ENCODE measurements at places on chromosomes 1 and 21.
A peak's percentile ranks its signal among the peaks of the same experiment; 100 is the strongest.

DNA sequence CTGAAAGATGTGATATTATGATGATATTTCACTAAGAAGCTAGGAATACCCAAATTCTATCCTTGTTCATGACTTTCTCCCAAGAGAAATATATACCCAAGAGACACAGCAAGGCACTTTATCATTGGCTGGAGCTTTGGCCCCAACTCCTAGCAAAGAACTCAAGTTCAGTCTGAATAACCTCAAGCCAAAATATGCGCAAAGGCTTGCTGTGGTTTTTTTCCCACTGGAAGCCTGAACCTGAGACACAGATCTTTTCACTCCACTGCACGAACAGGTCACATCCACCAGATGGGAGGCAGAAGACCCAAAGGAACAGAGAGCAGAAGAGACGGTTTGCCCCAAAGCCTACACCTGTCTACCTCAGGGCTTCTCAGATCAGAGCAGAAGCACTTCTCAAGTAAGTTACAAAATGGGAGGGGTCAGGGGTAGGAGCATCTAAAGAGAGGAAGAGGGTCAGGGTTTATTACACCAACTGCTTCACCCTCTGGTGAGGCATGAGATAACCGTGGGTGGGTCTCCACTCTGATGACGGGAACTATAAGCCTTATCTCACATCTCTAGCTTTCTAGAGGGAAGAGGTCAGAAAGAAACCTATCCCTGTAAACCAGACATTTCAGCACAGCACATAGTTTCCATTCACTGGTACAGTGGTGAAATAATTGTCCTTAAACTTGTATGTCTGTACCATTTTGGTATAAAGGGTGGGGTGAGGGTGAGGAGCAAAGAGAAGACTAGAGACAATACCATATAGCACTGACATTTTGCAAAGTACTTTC lies 17.1 kb upstream of the CDC42BPA start:
- DNase-seq, result no peak

DNA sequence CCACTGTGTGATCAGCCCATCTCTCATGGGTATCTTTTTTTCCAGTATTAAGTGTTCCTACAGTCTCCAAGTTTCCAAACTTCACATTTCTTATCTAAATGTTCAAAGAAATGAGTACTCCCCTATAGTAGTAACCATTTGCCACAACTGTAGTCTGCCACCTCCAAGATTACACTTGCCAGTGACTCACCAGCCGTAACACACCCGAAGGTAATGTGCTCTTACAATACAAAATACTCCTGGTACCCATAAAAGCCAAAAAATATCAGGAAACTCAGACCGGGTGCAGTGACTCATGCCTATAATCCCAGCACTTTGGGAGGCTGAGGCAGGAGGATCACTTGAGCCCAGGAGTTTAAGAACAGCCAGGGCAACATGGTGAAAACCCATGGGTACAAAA lies 20.5 kb upstream of the ZNF496 start:
- DNase-seq, result no peak

GRCh38 chr1:22218618-22219250 lies 75.8 kb upstream of the WNT4 start:
- no peak for DNase-seq

DNA sequence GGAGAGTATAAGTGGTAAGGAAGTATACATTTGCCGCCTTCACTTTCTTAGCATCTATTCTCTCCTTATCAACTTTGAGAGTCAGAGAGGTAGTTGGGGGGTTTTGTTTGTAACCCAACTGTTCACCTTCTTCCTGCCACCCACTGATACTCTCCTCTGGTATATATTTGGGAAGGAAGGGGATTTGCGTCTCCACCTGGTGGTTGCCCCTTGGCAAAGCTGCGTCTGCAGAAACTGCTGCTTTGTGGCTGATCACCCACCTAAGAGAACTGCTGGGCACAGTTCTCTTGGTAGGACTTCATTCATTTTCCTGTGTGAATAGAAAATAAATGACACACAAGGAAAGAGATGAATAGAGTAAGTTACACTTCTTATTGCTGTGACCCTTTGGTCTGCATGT lies 87.0 kb downstream of the SYT14 start:
- DNase-seq, result no peak

DNA sequence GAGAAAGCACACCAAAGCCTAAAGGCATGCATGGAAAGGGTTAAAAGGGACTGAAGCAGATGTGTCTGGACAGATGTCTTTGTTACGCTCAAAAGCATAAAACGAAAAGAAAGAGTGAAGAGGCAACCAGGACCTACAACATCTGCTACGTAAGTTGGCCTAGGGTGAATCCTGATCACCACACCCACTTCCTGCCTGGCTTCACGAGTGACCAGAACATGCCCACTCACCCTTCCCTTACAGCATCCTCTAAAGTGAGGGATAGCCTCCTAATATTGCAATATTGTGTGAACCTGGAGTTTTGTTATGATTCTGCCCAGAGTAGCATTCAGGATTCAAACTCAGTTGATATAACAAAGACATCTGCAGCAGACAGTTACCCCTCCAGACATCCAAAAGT lies 10.6 kb upstream of the OLIG2 start:
- DNase-seq, result no peak

- no peak for DNase-seq
Observed at GRCh38 chr1:118751166-118751565, 237.0 kb downstream of the TBX15 start.

DNA sequence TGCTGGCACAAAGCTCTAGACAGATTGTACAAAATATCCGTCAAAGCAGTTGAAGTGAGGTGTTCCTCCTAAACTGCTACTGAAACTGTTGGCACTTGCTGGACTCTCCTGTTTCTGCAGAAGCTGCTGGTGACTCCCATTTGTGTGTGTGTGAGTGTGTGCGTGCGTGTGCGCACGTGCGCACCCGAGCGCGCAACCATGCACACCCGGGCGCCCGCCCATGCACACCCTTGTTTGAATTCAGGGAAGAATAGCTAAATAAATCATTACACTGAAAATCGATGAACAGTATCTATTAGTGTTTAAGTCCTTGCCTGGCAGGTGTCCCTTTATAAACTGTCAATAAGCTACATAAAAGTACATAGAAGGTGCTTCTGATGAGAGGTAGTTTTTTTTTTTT lies 156.4 kb upstream of the B3GALT2 start:
- DNase-seq, result no peak

- no peak for DNase-seq
Observed at GRCh38 chr21:42021371-42022090, 11.4 kb upstream of the ZBTB21 start.

- DNase-seq, result peak; percentile 13
Observed at GRCh38 chr1:245225322-245226202, 70.8 kb downstream of the KIF26B start.

DNA sequence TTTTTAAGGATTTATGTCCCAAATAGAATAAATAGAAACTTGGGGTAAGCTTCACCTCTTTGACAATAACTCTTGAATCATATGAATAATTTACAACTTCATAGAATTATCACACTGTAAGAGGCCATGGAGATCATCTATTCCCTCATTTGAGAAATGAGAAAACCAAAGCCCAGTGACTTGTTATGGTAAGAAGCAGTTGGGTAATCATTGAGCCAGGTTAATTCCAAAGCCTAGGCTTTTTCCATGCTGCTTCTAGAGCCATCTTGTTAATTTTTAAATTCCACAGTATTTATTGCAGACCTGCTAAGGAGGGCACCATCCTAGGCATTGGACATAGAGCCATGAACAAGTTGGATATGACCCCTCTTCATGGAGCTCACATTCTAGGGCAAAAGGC lies 160.5 kb downstream of the CDC7 start:
- DNase-seq, result no peak

DNA sequence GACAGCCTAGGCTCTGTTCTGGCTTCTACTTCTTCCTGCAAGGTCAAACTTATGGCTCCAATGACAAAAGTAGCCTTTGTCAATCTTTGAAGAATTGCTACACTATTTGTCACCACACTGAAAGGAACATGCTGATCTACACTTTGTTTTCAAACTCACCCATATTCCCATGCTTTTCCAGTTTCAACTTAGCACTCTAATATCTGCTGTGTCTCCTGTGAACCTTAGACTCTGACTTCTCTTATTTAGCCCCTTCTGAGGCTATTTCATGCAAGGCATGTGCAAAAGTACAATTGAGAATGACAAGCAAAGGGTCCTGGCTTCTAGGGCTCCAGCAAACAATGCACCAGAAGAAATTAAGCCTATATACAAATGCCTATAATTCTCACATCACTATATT lies 374.9 kb downstream of the VAV3 start:
- DNase-seq, result no peak

Data from AG04450 (cell line).